ENCODE measurements at places on chromosomes 3 and 15. TPM values are rescaled to one million over a fixed set of nuclear protein-coding genes. Genes with fewer than 3 reads are reported as not detected.

Gene SATB1
- 28.5 TPM for total RNA-seq

Gene A4GNT
- not detected for total RNA-seq

Gene DPPA2
- total RNA-seq, result not detected

Gene CILP
- 31.1 TPM for total RNA-seq

Gene AMIGO3
- total RNA-seq, result not detected

GRCh38 chr3:159169828-159170227 is 368.0 kb downstream of the MFSD1 start:
- DNase-seq, result no peak

GRCh38 chr3:168859574-168859973 is 763.9 kb upstream of the GOLIM4 start:
- no peak for DNase-seq

- DNase-seq, result no peak
Measured at GRCh38 chr15:61196711-61197586, 32.2 kb downstream of the RORA start.

GRCh38 chr3:153903430-153903829 is 217.8 kb upstream of the ARHGEF26 start:
- DNase-seq, result no peak

- no peak for DNase-seq
Measured at GRCh38 chr3:57604971-57605370, 7.8 kb upstream of the ARF4 start.

DNA sequence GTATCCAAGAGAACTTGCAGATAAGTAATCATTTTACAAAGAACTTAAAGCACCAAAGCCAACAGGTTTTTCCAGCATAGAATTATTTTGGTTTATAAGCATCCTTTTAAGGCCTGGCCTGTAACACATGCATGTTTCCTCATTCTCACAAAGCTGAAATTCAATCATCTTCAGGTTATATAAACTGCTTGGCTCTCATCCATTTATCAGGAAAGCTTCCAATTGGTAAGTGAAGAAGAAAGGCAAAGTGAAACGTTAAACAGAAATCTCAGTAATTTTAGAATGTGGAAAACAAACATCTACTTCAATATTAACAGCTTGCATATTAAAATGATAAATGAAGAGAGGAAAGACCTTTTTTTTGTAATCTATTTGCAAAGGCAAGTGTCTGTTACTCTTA is 1.6 kb downstream of the SERP1 start:
- DNase-seq, result no peak

DNA sequence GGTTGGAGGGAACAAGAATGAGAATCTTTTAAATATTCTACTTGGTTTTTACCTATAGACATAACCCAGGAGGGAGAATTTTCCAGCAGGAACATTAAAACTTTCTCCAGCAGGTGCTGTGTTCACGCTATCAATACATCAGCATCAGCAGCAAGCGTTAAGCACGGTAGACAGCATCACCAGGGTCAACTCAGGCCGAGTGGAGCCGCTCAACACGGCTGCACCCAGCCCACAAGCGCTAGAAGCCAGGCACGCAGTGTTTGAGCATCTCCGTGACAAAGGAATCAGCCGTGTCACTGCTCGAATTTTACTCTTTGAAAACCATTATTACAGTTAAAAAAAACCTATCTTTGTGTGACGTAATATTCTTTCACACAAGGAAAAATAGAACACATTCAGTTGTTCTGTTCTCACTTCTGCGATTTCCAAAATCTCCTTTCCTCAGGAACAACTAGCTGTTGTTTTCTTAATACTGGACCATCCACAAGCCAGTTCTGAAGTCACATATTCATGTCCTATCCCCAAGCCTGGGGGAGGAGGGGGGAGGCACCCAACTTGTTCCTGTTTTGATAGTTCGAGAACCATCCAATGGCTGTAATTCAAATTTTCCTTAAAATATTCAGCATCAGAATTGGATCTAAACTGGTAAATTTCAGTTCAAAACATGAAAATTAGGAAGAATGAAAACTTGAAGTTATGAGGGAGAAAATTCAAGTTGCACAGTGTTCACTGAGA is 77.9 kb downstream of the ADAMTS17 start:
- no peak for DNase-seq

DNA sequence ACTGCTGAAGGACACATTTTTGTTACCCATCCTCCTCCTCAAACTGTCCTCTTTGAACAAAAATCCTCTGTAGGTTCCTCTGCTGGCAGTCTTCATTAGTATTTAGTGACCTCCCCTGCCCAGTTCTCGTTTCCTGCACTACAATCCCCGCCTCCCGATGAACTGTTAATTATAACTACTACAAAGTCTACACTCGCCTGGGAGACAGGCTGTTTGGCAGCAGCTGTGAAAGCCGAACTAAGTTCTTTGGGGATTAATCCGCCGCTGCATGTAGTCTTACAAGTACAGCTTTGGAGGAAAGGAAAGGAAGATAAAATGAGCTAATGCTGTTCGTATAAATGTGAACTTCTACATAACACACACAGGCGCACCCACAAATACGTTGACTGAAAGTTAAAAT is 160.0 kb upstream of the WNT5A start:
- DNase-seq, result no peak

DNA sequence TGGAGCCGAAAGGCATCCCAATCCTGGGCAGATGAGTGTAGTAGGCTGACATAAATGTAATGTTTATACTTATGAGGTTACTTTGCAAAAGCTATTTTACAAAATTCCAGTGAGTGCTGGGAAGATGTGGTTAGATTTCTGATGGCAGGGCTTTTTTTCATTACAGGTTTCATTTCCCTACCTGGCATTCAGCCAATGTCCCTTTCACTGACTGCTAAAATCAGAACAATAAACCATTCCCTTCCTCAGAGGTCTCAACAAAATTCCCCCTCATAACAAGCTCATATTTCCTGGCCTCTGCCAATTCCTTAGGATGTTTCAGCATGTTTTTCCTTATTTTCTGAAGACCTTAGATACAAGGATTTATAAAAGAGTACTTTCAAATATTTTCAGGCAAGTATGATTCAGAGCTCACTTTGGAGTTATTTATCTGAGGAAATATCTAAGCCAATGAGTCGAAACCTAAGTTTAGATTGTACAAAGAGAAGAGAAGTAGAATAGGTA is 40.9 kb upstream of the CCDC80 start:
- DNase-seq, result no peak

GRCh38 chr15:79689030-79689429 is 207.8 kb downstream of the MTHFS start:
- no peak for DNase-seq

GRCh38 chr3:178562947-178563232 is 26.7 kb downstream of the KCNMB2 start:
- DNase-seq, result no peak

GRCh38 chr3:186210852-186211500 is 102.1 kb upstream of the ETV5 start:
- no peak for DNase-seq

DNA sequence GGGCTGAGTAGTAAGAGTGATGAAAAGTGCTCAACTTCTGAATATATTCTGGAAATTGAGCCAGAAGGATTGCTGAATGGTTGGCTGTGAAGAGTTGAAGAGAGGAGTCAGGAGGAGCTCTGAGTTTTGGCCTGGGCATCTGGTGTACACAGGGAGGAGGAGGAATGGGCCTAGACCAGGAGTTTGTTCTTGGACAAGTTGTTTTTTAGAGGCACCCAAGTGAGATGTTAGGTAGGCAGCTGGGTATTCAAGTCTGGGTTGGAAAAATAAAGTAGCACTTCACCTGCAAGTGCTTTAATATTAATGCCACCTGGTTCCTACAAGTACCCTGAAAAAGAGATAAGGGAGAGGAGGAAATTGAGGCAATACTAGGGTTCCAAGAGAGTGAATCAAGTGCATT is 14.7 kb downstream of the BSN start:
- DNase-seq, result no peak

DNA sequence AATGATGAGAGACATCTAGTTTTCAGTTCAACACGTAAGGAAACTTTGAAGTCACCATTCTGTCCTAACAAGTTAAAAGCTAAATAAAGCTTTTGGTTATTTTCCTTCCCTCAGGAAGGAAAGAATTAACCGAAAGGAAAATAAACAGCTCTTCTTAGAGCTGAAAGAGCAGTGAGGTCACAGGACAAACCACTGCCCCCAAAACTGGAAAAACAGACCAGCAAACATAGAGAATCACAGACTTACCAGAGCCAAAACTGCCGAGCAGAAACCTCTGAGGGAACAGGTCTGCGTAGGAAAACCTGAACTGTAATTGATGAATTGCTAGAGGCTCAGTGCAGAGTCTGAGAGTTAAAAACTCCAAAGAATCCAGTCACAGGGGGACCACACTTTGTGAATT is 14.7 kb downstream of the USP50 start:
- DNase-seq, result no peak

DNA sequence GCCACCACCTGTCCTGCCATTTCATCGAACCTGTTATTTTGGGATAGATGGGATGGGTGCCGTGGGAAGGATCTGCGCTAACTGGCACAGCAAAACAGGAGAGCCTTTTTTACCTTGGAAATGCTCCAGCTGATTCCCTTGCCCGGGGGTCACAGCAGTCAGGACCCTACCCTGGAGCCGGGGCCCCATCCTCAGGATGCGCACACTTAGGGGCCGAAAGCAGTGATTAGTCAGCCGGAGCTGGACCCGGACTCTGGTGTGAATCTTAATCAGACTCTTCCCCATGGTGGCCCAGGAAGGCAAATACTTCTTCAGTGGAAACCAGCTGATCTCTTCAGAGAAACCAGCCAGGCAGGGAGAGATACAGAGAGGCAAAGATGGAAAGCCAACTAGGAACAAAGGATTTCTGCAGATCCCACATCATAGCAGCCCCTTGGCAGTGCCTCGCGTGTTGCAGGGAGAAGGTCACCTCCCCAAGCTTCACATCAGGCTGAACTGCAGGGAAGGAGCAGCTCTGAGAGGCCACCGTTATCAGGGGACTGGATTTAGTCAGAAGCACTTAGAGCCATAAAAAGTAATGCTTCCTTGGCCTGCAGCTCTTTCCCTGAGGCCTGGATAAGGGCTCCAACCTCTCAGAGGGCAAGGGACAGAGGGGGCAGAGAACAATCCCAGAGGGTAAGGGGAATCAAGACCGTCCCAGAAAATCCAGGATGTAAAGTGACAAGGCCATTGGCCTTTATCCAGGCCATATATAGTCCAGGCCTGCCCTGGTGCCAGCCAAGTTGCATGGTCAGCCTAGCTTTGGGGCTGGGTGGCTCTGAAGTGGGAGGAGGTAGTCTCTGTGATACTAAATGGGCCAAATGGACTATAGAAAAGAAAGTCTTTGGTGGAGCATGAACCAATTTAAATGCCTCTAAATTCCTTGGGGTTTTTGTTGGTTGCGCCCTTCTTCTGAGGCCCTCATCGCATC is 52.9 kb downstream of the WDR76 start:
- DNase-seq, result no peak

DNA sequence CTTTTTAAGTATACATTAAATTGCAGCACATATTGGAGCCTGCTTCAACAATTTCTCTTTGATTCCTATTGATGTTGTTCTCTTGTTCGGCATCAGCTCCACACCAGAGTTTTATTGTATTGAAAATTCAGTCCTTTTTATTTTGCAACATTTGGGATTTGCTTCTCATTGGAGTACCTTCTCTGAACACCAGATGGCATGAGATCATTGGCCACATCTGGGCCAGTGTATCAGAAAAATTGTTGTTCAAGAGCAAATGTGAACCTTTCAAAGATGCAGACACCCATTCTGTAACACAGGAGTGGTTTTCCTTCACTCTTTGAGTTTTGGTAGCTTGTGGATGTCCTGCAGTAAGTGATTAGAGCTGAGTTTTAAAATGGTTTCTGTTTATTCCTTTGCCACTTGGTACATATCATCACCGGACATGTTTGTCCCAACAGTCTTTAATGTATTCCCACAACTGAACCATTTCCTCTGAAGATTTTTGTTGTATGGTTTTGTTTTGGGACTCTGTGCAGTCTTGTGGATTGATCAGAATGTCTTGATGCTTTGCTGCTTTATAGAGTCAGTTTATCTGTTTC is 96.1 kb downstream of the MCTP2 start:
- DNase-seq, result no peak

- no peak for DNase-seq
Measured at GRCh38 chr3:4821975-4822374, 157.3 kb upstream of the BHLHE40 start.

- no peak for DNase-seq
Measured at GRCh38 chr15:94441760-94442159, 210.4 kb downstream of the MCTP2 start.

DNA sequence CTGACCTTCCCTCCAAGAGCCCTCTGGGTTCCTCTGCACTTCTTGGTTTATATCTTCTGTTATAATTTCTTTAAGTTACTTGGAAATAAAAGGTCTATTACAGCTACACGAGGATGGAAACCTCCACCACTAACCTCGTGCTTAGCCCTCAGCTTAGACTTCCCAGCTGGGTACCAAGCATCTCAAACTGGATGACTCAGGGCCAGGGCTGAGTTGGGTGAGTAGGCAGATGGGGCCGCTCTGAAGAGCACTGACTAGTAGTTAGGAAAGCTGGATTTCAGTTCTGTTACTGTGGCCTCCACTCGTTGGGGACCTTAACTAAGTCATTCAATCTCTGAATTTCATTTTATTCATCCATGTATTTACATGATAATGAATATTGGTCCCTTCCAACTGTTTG is 1036.6 kb downstream of the IGSF11 start:
- DNase-seq, result no peak

- DNase-seq, result no peak
Measured at GRCh38 chr3:177401375-177401774, 204.1 kb upstream of the TBL1XR1 start.

GRCh38 chr15:25693321-25694238 is 169.5 kb downstream of the ATP10A start:
- DNase-seq, result no peak

DNA sequence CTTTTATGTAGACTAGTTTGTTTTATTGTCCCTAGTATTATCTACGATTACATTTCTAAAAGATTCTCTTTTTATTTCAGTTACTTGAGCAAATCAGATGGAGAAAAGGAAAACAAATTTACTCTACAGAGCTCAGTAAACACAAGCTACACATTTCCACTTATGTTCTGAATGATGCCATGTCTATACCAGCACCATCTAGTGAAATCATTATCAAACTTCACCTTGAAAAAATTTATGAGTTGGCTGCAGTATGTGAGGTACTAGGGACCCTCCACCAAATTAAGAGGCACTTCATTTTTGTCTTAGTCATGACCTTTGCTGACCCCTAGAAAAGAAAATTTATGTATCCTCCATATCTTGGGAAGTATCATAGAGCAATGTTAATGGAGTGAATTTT is 827.4 kb downstream of the SI start:
- DNase-seq, result no peak

GRCh38 chr3:4514916-4515315 is 21.8 kb downstream of the ITPR1 start:
- no peak for DNase-seq

- DNase-seq, result no peak
Measured at GRCh38 chr3:156174229-156174847, 54.0 kb downstream of the KCNAB1 start.

All from left cardiac atrium (tissue), 4 donors.